ENCODE measurements at places on chromosomes 2 and 18.

DNA sequence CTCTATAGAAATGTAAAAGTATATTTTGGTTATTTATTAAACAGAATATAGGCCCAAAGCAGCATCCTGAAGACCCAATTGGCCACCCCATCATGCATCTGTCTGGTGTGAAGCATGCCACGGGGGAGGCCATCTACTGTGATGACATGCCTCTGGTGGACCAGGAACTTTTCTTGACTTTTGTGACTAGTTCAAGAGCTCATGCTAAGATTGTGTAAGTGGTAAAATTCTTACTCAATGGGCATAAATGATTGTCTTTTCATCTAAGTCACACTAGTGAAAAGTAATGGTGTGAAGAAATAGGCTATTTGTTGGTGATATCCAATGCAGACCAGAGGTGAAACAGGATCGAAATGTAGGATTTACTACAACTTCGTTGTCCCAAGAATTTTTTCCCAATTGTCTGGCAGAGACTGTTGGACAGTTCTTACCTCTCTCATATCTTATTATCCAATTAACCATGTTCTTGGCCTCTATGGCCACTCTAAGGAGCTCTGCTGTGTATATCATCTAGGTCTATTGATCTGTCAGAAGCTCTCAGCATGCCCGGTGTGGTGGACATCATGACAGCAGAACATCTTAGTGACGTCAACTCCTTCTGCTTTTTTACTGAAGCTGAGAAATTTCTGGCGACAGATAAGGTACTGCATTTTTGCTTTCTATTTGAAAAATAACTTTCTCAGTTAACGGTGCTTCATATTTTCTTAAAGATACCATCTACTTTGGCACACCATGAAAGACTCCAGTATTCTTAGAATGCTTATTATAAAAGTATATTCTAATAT lies 35.0 kb downstream of the AOX1 start:
- DNase-seq, result no peak

GRCh38 chr18:2979871-2980790 lies 32.8 kb downstream of the LPIN2 start:
- no peak for DNase-seq

DNA sequence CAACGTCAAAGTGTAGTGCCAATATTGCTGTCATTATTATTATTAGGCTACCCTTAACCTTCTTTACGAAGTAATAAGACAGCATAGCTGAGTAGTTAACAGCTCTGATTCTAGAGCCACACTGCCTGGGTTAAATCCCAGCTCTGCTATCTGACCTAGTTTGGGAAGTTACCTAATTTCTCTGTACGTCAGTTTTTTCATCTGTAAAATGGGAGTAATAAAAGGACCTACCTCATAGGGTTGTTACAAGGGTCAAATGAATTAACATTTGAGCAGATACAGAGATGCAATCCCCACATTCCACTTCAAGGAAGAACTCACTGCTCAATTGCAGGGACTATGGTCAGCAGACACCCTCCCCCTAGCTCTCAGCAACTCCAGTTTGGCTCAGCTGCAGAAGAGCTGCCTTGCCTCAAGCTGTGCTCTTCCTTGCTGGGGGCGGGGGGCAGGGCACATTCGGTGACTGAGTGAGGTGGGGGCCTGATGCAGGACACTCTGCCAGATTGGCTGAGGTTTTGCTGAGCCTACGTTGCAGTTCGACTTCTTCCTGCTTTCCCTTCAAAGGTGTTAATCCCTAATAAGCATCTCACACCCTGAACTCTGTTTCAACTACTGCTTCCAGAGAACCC lies 11.0 kb upstream of the LGALSL start:
- no peak for DNase-seq

- no peak for DNase-seq
Measured at GRCh38 chr2:234198976-234199375, 148.5 kb downstream of the SPP2 start.

GRCh38 chr2:60555066-60555782 lies 1.8 kb upstream of the BCL11A start:
- peak; percentile 91 for DNase-seq

- DNase-seq, result no peak
Measured at GRCh38 chr18:41624460-41624859, 330.6 kb upstream of the PIK3C3 start.

GRCh38 chr2:138415985-138416384 lies 85.6 kb upstream of the SPOPL start:
- DNase-seq, result no peak

GRCh38 chr2:222703886-222704285 lies 32.4 kb downstream of the MOGAT1 start:
- no peak for DNase-seq

DNA sequence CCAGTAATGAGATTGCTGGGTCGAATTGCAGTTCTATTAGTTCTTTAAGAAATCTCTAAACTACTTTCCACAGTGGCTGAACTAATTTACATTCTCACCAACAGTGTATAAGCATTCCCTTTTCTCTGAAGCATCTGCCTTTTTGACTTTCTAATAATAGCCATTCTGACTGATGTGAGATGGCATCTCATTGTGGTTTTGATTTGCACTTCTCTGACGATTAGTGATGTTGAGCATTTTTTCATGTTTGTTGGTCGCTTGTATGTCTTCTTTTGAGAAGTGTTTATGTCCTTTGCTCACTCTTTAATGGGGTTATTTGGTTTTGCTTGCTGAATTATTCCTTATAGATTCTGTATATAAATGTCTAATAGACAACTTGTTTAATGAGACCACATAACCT lies 69.6 kb upstream of the UGP2 start:
- no peak for DNase-seq

- DNase-seq, result no peak
Measured at GRCh38 chr2:126975671-126976655, 77.3 kb downstream of the TEX51 start.

DNA sequence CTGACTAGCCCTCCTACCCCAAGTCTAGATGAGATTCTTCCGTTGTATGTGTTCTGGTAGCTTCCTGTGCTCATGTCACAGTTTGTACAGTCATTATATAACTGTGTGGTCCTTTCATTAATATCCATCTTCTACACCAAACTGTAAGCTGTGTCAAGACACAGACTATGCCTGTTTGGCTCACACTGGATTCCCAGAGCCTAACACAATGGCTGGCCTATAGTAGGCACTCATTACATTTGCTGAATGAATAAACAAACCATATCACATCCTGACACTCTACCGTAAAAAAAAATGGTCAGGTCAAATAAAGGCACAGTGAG lies 72.6 kb downstream of the ANKRD44 start:
- no peak for DNase-seq

DNA sequence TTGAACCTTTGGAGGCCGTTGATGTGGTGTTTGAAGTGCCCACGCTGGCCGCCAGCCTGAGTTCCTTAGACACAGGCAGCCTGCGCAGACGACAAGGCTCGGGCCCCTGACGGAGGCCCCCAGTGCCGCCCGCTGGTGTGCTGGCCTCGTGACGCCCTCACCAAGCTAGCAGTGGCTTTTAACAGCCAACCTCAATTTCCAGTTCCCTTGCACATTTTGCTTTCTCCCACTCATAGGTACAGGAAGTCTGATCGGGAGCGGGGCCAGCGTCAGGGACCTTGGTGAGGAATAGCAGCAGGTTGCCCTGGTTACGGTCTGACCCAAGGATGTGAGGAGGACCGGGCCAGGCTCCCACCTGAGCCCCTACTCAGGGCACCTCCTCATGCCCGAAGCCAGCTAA lies 207.6 kb upstream of the RAB12 start:
- no peak for DNase-seq

- DNase-seq, result no peak
Measured at GRCh38 chr2:71849111-71849510, 298.6 kb downstream of the CYP26B1 start.

- DNase-seq, result no peak
Measured at GRCh38 chr2:72719416-72719815, 106.4 kb downstream of the EXOC6B start.

DNA sequence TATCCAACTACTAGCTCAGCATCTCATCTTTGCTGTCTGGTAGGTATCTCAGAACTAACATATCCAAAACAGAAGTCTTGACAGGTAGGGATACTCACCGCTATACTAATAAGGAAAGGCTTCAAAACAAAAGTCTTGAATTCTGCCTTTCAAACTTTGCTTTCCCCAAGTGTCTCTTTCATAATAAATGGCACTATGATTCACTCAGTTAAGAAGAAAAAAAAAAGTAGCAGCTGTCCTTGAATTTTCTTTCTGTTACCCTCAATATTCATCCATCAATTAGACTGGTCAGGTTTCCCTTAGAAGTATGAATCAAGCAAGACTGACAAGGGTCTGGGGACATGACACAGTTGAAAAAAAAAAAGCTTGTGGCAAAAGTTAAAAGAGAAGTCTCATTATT lies 175.1 kb downstream of the GULP1 start:
- DNase-seq, result no peak

DNA sequence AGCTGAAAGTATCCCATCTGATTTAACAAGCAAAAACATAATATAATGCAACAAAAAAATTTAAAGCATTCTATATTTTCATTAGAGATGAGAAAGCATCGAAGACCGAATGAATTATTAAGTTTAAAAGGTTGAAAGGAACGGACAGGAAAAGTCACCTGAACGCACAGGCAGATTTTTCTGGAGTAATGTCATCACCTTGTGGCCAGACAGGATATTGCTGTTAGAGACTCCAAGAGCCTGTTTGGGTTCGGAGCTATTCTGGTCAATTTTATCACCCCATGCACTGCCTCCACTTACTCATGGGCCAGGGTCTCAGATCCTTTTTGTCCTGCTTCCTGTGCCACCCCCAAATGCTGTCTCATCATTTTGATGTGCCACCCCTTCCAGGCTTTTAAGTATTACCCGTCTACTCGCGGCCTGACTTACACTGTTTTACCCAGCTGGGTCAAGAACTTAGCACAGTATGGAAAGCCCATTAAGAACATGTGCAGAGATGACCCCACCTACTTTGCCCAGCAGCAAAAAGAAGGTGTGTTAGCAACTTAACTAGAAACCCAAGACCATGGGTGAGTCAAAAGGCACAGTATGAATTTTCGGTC lies 27.3 kb downstream of the GKN2 start:
- no peak for DNase-seq

GRCh38 chr18:8559612-8560186 lies 49.5 kb upstream of the RAB12 start:
- DNase-seq, result no peak

DNA sequence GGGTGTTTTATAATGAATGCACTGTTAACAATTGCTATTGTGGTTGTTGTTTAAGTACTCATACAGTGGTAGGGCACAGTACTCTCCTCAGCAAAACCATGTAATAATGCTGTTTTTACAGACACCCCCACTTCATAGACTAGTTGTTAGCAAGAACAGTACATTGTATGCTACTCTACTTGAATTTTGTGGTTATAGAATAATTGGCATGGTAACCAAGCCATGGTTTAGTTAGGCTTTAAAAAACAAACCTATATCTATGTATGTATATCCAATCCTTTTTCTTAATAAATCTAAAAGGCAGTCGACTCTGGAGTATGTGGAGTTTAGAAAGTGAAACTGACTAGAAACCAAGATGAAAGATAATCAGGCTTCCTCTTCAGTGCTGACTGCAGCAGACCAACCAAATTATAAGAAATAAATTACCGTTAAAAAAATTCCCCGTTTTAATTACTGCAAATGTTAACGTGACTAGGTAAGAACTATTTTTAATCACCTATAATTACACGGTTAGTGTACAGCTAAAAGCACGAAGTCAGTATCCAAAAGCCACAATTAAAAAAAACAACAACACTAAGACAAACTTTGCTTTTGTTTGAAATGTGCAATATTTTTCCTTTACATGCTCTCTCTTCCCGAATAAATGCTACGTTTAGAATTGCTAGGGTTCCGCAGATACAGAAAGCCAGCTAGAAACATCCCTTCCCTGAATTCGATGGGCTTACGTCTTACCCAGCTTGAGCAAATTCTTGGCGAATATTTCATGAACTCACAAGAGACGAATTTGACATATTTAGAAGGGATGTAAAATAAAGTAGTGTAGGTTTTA lies 113.3 kb upstream of the SERTAD2 start:
- DNase-seq, result no peak

GRCh38 chr2:239689410-239689809 lies 288.6 kb upstream of the HDAC4 start:
- no peak for DNase-seq

DNA sequence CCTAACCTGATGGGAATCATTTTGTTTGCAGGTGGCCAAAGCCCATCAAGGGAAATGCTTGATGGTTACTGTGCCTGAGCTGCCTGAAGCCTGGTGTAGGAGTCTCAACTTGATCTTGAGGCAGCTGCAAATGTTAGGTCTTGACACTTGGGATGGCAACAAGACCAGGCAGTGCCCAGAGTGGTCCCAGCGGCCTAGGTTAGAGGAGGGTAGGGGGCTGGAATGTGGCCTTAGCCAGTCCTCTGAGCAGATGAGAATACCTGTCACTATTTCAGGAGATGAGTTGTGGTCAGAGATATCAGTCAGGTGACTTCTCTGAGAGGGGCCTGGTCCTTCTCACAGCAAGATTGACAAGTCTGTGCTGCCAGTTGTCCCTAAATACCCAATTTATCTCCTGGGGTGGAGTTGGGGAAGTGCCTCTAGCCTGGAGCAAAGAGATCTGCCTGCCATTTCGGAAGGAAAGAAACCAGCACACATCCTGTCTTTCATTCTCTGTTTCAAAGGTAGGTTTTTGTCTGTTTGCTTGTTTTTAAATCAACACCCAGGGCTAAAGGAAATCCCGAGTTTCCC lies 13.4 kb downstream of the SPTBN1 start:
- DNase-seq, result no peak

GRCh38 chr18:49682173-49682802 lies 120.4 kb downstream of the LIPG start:
- no peak for DNase-seq

DNA sequence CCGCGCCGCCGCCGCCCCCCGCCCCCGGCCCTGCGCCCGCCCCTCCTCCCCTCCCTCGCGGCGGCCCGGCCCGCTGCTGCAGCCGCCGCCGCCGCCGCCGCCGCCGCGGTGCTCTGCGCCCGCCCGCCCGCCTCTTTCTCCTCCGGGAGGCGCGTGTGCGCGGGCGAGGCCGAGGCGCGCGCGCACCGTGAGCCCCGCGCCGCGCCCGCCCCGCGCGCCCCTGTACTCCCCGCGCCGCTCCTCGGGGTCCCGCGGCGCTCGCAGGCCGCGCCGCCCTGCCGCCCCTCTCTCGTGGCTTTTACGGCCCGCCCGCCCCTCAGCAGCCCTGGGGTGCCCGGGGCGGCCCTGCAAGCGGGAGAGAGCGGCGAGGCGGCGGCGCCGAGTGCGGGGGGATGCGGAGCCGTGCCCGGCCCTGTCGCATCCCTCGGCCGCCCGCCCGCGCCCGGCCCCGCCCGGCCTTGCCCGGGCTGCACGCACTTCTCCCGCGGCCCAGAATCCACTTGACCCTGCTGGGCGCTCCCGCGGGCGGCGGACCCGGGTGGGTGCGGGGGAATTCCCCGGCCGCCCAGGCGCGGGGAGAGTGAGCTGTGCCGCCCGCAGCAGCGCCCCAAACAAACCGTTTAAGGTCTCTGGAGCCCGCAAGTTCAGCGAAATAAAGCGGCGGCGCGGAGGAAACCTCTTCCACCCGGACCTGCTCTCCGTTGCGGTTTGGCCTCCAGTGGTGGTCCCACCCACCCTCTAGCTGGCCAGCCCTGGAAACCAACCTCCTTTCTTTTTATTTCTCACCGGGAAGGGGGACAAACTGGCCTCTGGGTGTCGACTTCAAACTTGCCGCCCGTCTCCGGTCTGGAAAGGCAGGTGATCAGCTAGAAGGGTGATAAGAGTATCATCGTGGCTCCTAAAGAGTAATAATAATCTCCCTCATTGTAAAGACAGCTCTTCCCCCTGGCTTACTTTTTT lies 37.4 kb downstream of the AFF3 start:
- DNase-seq, result peak; percentile 76
